Stimulated activated CD4-positive, alpha-beta T cell treated with anti-CD3 and anti-CD28 coated beads, TNF-alpha, amount 100 ng/mL, for 4 hours (primary cell): ENCODE measurements at places on chromosomes 5 and 9.

DNA sequence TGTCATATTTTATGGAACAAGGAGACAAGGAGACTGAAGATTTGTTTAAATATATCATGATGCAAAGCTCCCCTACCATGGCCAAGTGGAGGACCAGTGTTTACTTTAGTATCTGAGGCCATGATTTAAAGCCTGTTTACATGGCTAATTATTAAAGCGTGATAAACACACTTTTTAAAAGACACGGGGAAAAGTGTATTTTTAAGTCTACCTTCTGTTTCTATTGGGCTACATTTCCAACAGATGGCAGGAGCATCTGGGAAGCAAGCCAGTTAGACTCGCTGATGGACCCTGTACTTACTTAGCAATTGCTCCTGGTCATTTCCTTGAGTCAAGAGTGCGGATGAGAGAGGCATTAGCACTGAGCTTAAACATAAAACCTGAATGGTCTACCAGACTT lies 480.3 kb upstream of the SEMA6A start:
- no peak for DNase-seq

- DNase-seq = no peak
These were observed 13.3 kb upstream of the HSDL2 start for GRCh38 chr9:112366591-112366990.

DNA sequence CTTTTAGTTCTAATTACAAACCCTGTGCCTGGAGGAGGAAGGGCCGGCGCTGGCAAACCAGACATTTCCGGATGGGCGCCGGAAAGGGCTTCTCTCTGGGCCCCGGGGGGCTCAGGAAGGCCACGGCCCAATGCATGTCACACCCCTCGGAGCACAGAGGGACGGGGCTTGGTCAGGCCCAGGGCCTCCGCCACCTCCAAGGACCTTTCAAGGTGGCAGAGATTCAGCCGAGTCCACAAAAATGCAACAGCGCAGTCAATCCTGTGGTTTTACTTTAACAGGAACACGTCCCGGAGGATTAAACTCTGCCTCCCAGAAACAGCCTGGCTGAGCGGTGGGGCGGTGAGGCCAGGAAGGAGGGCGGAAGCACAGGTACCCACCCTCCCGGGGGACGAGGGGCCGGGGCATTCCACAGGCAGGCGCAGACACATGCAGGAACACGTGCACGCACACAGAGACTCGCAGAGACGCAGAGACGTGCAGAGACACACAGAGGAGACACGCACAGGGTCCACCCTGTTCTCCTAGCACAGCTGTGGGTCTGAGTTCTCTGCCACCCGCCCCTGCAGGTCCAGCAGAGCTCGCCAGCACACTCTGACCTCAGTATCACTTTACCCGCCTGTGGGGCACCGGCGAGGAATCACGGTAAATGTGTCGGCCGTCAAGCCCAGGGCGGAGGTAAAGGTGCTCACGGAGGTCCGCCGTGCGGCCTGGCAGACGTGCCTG lies 23.0 kb downstream of the SLC9A3 start:
- no peak for DNase-seq

GRCh38 chr5:120640778-120641177 lies 176.7 kb downstream of the PRR16 start:
- no peak for DNase-seq

DNA sequence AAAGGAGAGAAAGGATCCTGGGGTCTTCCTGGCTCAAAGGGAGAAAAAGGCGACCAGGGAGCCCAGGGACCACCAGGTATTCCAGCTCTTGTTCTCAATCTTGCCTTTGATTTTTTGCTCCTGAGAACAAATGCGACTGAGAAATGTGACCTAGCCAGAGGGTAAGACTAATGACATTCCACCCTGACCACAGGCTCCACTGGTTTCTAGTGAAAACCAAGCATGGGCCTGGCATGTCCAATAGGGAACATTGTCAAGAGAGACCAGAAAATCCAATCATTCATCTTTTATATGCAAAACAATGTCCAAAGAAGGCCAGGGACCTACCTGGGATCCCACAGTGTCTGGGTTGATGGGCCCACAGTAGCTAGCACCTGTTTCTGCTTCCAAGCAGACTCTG lies 50.3 kb upstream of the TGFBR1 start:
- DNase-seq = no peak
